ENCODE measurements at places on chromosomes 3 and 15. TPM values are rescaled to one million over a fixed set of nuclear protein-coding genes. Genes with fewer than 3 reads are reported as not detected.
A peak's percentile ranks its signal among the peaks of the same experiment; 100 is the strongest.

DNA sequence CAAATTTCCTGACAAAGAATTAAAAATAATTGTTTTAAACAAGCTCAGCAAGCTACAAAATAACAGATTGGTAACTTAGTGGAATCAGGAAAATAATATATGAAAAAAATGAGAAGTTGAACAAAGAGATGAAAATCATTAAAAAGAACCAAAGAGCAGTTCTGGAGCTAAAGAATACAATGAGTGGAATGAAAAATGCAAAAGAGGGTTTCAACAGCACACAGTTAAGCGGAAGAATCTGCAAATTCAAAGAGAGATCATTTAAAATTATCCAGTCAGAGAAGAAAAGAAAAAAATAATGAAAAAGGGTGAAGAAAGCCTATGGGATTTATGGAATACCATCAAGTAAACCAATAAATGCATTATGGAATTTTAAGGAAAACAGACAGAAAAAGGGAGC, 6.2 kb upstream of the GABRR3 start:
- H3K27ac ChIP-seq: no peak overlapping the region
- DNase-seq: no peak
- peaks cover 12% of the 10 kb centered on the region for H3K4me1 ChIP-seq
- peaks cover 3% of the 10 kb centered on the region for H3K27me3 ChIP-seq
- no peak overlapping the region for H3K4me3 ChIP-seq

TMEM108 gene
- not detected for total RNA-seq

GRCh38 chr3:11204697-11205348, 50.5 kb downstream of the HRH1 start:
- peaks cover 20% of the 10 kb centered on the region for H3K27me3 ChIP-seq
- no peaks in the 10 kb centered on the region for H3K4me1 ChIP-seq
- H3K4me3 ChIP-seq: no peak overlapping the region
- no peak for DNase-seq
- no peaks in the 10 kb centered on the region for H3K36me3 ChIP-seq

UQCRC1 gene
- total RNA-seq: 231 TPM

EPHA3 gene
- total RNA-seq: 0.09 TPM

CEMIP gene
- not detected for total RNA-seq

GRCh38 chr3:126209741-126210140, 29.4 kb upstream of the ALDH1L1 start:
- no peak overlapping the region for H3K27ac ChIP-seq
- H3K36me3 ChIP-seq: no peaks in the 10 kb centered on the region
- H3K27me3 ChIP-seq: peaks cover 37% of the 10 kb centered on the region
- DNase-seq: no peak
- H3K4me1 ChIP-seq: peaks cover 2% of the 10 kb centered on the region

DNA sequence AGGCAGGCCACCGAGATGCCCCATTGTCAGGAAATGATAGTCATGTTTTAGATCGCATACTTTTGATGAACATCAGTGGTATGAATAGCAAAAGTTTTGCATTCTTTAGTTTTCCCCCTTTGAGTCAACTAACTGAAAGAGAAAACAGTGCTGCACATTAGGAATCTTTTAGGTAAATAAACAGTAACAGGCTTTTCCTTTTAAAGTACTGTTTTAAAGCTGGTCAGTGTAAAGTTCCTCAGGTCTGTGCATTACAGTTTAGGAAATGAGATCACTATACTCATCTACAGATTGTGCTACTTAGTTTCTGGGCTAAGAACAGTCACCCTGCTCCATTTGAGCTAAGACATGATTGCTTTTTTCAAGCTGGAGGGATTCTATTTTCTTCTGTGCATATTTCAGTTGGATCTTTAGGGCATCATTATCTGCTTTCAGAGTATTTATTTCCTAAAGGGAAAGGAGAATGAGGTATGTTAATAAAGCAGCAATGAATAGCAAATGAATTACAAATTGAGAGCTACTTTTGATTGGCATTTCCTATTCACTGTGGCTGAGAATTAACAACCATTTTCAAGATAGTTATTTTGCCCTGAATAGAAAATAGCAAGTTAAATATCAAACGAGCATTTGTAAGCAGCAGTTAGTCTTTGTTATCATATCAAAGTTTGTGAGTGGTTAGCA, 36.5 kb downstream of the FAM98B start:
- peaks cover 54% of the 10 kb centered on the region for H3K4me1 ChIP-seq
- H3K36me3 ChIP-seq: peaks cover 70% of the 10 kb centered on the region
- H3K27me3 ChIP-seq: no peaks in the 10 kb centered on the region
- peak overlapping the region; percentile 71 for H3K27ac ChIP-seq
- DNase-seq: no peak
- H3K4me3 ChIP-seq: no peak overlapping the region

GNB4 gene
- total RNA-seq: 0.88 TPM

DNA sequence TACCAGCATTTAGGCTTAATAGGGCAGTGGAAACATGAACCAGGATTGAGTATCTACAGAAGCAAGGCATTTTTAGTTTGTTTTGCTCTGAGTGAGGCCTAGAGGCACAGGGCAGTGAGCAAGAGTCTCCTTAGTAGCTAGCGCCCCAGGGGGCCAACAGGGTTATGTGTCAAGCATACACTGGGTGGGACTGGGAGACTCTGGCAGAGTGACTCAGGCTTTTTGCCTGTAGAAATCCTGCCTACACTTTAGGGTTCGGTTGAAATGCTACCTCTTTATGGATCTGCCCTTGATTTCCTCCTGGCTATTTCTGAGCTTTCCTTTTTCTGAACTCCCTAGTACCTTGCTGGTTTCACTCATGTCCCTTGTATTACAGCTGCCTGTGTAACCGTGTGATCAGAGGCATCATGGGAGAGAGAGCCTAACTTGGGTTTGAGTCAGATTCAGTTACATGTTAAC, 72.2 kb downstream of the TOP2B start:
- no peak overlapping the region for H3K4me3 ChIP-seq
- DNase-seq: peak; percentile 42
- no peaks in the 10 kb centered on the region for H3K36me3 ChIP-seq
- H3K4me1 ChIP-seq: peaks cover 2% of the 10 kb centered on the region

GRCh38 chr3:176579711-176580185, 617.5 kb downstream of the TBL1XR1 start:
- no peak overlapping the region for H3K4me3 ChIP-seq
- H3K36me3 ChIP-seq: no peaks in the 10 kb centered on the region
- peaks cover 2% of the 10 kb centered on the region for H3K27me3 ChIP-seq
- no peaks in the 10 kb centered on the region for H3K4me1 ChIP-seq

GRCh38 chr3:64687781-64688604, at the start of gene ADAMTS9:
TSS of gene ADAMTS9 (minus strand) at chr3:64688000. CDS start at chr3:64687657, 343 bp downstream.
- H3K4me3 ChIP-seq: no peak within 1 kb of the TSS
- peaks cover 49% of the 10 kb centered on the region for H3K27me3 ChIP-seq
- H3K4me1 ChIP-seq: peaks cover 3% of the 10 kb centered on the region
- H3K27ac ChIP-seq: no peak within 1 kb of the TSS
- no peak for DNase-seq

GRCh38 chr15:82177291-82178010, 85.1 kb downstream of the EFL1 start:
- no peak for DNase-seq
- no peak overlapping the region for H3K4me3 ChIP-seq
- no peaks in the 10 kb centered on the region for H3K4me1 ChIP-seq

KLHL40 gene
- not detected for total RNA-seq

THBS1 gene
- total RNA-seq: 0.23 TPM

- H3K4me3 ChIP-seq: peak overlapping the region; percentile 17
- DNase-seq: no peak
- no peaks in the 10 kb centered on the region for H3K27me3 ChIP-seq
- H3K4me1 ChIP-seq: peaks cover 66% of the 10 kb centered on the region
- peak overlapping the region; percentile 89 for H3K27ac ChIP-seq
- H3K36me3 ChIP-seq: peaks cover 1% of the 10 kb centered on the region
These were observed 37.2 kb upstream of the DENND4A start for GRCh38 chr15:65829130-65829764.

DNA sequence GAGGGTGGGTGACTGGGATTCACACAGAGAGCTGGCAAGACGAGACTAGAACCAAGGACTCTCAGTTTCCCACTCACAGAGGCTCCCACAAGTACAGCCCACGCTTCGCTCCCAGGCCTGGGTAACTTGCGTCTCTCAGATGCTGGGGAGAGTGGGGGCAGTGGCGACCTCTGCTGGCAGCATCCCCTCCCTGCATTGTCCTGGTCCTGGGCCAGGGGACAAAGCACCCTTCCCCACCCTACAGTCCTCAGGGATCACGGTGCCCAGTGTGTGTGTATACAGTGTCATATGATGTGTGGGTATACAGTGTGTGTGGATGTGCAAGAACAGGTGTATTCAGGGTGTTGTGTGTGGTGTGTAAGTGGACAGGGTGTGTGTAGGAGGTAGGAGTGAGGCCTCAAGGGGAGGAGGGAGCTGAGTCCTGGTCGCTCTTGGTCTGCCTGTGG, 12.8 kb downstream of the VILL start:
- H3K4me3 ChIP-seq: no peak overlapping the region
- H3K27ac ChIP-seq: peak overlapping the region; percentile 0
- peak; percentile 72 for DNase-seq

DNA sequence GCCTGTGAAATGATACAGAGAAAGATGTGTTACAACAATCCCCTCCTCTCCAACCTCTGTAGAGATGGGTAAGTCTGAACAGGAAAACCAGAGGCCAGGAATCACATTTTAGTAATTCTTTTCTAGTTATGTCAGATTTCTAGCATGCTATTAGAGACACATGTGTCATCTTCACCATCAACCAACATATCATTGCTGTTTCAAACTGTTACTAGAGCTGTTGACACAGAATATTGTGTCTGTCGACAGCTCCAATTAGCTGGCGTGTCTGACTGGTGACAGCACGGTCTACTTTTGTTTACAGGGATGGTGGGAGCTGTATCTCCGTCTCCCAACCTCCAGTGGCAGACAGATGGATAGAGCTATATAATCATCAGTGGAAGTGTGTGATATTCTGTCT, 393.2 kb downstream of the SOX2 start:
- DNase-seq: no peak
- H3K4me1 ChIP-seq: no peaks in the 10 kb centered on the region
- no peak overlapping the region for H3K27ac ChIP-seq
- H3K36me3 ChIP-seq: no peaks in the 10 kb centered on the region
- H3K4me3 ChIP-seq: no peak overlapping the region
- no peaks in the 10 kb centered on the region for H3K27me3 ChIP-seq

DNA sequence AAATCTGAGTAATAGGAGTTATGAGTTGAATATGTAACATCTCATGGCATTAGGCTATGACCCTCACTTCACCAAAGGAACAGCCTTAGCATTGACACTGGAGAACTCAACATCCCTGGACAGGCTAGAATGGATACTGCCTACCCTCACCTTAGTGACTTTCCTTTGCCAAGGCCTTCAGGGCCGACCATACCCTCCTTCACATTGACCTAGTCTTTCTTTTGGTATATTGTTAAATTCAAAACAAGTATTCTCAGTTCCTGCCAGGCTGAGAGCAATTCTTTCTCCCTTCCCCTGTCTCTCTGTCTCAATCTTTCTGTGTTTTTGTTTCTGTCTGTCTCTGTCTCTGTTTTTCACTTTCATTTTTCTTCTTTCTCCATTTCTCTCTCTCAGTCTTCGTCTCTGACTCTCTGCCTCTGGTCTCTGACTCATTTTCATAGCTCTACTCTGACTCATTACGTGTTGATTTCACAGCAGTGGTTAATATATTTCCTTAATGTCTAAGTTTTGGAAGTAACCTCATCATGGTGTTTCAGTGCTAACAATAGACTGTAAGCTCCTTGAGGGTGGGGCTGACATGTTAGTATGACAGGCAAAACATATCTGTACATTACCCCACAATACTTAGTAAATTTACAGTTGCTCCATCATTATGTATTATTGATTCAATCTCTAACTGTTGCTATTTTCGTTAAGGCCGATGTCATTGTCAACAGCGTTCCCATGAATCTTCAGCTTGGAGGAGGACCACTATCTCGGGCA, 32.5 kb downstream of the PARP15 start:
- peak overlapping the region; percentile 25 for H3K4me3 ChIP-seq
- no peaks in the 10 kb centered on the region for H3K27me3 ChIP-seq
- peaks cover 34% of the 10 kb centered on the region for H3K36me3 ChIP-seq
- peak; percentile 27 for DNase-seq
- peaks cover 24% of the 10 kb centered on the region for H3K4me1 ChIP-seq

- H3K4me1 ChIP-seq: peaks cover 10% of the 10 kb centered on the region
- no peak overlapping the region for H3K27ac ChIP-seq
- H3K4me3 ChIP-seq: peak overlapping the region; percentile 7
These were observed 17.7 kb upstream of the LAMP3 start for GRCh38 chr3:183180110-183180783.

GRCh38 chr15:65032801-65033537, 3.5 kb upstream of the MTFMT start:
- no peak overlapping the region for H3K27ac ChIP-seq
- no peaks in the 10 kb centered on the region for H3K27me3 ChIP-seq
- H3K4me3 ChIP-seq: no peak overlapping the region
- H3K36me3 ChIP-seq: peaks cover 4% of the 10 kb centered on the region
- peaks cover 12% of the 10 kb centered on the region for H3K4me1 ChIP-seq
- DNase-seq: peak; percentile 69

DNA sequence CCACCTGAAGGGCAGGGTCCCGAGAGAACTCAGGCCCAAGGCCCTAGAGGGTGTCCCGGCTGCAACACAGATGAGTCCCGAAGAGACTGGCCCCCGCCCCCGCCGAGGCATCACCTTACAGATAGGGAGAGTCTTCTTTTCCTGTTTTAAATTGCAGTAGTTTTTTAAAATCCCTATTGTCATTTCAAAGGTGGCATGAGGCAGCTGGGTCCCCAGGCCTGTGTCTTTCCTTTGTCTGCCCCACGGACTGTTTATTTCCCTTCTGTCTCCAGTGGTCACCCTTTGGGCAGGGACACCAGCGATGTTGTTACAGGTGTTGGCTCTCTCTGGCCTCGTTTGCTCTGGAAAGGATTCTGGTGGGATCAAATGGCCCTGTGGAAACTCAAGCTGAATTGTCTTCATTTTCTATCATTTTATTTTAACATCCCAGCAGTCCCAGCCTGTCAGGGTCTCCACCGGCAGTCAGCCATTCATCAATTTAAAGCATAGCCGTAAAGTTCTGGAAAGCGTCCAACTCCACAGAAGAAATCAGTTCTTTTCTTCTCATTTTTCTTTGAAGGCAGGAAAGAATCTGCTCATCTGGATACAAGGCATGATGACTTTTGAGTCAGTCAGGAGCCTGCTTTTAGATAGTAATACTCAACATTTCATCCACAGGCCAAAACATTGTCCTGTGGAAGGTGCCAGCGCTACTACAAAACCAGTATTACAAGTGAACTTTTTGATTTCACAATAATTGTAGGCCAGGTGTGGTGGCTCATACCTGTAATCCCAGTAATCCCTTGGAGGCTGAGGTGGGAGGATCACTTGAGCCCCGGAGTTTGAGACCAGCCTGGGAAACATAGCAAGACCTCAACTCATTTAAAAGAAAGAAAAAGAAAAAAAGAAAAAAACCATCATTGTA, 96.2 kb downstream of the HES1 start:
- H3K4me1 ChIP-seq: no peaks in the 10 kb centered on the region
- peaks cover 2% of the 10 kb centered on the region for H3K27me3 ChIP-seq
- H3K27ac ChIP-seq: no peak overlapping the region

EFHB gene
- total RNA-seq: 0.62 TPM

- H3K4me3 ChIP-seq: no peak overlapping the region
- peaks cover 7% of the 10 kb centered on the region for H3K36me3 ChIP-seq
- no peaks in the 10 kb centered on the region for H3K4me1 ChIP-seq
- no peak for DNase-seq
- no peak overlapping the region for H3K27ac ChIP-seq
These were observed 287.3 kb downstream of the UBE2E2 start for GRCh38 chr3:23490459-23490858.

Data from activated CD4-positive, alpha-beta T cell treated with anti-CD3 and anti-CD28 coated beads for 36 hours (primary cell).